Stimulated activated CD4-positive, alpha-beta T cell treated with anti-CD3 and anti-CD28 coated beads, TNF-alpha, amount 100 ng/mL, for 48 hours (primary cell): ENCODE measurements at places on chromosomes 3 and 15.

DNA sequence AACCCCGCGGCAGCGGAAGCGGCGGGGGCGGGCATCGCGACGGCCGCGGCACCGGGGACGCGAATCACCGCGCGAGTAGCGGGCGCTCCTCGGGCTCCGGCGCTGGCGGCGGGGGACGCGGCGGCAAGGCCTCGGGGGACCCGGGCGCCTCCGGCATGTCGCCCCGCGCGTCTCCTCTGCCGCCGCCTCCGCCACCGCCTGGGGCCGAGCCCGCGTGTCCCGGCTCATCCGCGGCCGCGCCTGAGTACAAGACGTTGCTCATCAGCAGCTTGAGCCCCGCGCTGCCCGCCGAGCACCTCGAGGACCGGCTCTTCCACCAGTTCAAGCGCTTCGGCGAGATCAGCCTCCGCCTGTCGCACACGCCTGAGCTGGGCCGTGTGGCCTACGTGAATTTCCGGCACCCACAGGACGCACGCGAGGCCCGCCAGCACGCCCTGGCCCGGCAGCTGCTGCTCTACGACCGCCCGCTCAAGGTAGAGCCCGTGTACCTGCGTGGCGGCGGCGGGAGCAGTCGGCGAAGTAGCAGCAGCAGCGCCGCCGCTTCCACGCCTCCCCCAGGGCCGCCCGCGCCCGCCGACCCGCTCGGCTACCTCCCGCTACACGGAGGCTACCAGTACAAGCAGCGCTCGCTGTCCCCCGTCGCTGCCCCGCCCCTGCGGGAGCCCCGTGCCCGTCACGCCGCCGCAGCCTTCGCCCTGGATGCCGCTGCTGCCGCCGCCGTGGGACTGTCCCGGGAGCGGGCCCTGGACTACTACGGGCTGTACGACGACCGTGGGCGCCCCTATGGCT, 675 bp downstream of the RBM15B start:
- DNase-seq: no peak

DNA sequence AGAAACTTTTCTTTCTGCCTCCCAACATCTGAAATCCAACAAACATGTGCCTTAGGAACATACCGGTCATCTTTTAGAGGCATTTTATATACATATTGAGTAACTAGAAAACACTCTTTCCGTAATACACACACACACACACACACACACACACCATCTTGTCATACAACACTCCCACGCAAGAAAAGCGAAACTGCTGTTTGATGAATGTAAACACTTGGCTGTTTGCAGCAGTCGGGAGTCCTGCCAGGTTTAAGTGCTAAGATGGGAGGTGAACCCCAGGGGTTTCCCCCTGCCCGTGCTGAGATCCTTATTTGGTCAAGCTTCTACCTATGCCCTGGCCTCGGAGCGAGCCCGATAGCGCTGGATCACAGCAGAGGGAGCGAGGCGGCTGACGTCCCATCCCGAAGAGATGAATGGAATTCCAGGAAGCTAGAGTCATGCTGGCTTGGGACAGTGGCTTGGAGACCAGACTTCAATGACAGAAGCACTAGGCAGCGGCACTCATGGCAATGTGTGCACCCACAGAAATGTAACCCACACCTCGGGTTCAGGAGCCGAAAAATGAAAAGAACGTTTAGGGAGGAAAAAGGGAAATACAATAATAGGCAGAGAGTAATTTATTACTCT, 1.3 kb upstream of the THBS1 start:
- DNase-seq: no peak

- DNase-seq: no peak
These were observed 118.7 kb upstream of the PTPRG start for GRCh38 chr3:61442696-61443095.

- DNase-seq: no peak
These were observed 439 bp downstream of the SSR3 start for GRCh38 chr3:156554515-156554841.

- DNase-seq: no peak
These were observed 13.7 kb upstream of the SEMA3B start for GRCh38 chr3:50255251-50255615.
